ENCODE measurements at places on chromosomes 3 and 15.

GRCh38 chr15:91319371-91320059, 219.5 kb downstream of the SV2B start:
- no peak for DNase-seq

DNA sequence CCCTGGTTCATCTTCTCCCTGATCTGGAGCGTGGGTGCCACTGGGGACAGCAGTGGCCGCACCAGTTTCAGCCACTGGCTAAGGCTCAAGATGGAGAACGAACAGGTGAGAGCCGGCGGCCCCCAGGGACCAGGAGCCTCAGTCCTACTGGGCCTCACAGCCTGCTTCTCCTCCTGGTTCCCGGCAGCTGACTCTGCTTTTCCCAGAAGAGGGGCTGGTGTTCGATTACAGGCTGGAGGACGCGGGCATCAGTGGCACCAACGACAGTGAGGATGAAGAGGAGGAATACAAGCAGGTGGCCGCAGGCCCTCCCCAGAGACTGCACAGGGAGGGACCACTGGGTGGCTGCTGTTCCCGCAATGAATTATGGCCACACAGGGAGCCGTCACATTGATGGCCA, 54.4 kb downstream of the DNAH1 start:
- DNase-seq: no peak

- DNase-seq: no peak
These were observed 416 bp downstream of the PBRM1 start for GRCh38 chr3:52685285-52685708.

DNA sequence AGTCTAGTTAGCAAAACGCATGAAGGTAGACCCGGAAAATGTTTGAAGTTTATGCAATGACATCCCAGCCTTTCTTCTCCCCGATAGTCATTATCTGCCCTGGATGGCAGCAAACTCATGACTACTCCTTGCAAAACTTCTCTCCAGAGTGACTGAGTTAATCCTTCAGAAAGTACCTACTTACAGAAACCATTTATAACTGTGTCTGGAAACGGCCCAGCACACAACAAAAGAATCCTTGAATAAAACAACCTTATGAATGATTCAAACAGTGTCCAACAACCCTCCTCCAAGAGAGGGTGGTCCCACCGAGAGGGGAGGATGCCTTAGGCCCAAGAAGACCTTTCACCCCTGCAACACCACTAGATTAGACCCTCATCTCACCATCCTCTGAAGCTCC, 14.2 kb downstream of the ST8SIA2 start:
- DNase-seq: no peak

- DNase-seq: no peak
These were observed 4.3 kb downstream of the SNTN start for GRCh38 chr3:63656786-63657185.

All from SK-N-MC (cell line).